ENCODE measurements at places on chromosomes 12 and 14.
A peak's percentile ranks its signal among the peaks of the same experiment; 100 is the strongest.

DNA sequence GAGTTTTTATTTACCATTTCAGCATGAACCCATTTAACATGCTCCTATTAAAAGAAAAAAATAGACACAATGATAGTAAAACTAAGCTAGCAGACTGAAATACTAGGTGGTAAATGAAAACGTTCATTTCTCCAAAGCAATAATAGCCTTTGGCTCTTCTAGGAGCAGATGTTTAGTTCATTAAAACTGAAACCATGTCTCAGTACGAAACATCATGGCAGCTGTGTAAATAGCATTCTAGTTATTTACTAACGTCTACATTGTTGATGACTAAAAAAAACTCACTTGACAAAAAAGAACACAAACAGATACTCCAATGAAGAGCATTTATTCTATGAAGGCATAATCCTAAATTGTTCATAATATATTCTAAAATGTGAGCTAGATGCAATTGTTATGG lies 17.9 kb downstream of the RECQL start:
- peak; percentile 96 for DNase-seq

DNA sequence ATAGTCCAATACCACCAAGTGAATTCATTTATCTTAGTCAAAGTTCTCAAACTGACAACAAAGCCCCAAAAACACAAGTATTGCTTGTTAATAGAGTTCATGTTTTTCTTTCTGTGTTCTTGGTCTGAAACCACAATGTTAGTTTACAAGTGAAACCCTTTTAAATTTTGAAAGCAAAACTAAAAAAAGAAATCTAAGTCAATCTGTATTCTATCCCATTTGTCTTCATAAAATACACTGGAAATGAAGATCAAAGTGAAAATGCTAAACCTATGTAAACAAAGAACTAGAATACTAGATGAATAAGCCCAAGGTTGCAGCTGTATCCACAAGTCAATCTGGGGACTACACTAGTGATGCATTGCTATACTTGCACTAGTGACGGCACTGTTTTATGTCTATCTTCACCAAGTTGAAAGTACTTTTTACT lies 10.4 kb downstream of the MAP4K5 start:
- no peak for DNase-seq

GRCh38 chr12:53677016-53677799 lies 1.3 kb upstream of the ATP5MC2 start:
- DNase-seq, result no peak

DNA sequence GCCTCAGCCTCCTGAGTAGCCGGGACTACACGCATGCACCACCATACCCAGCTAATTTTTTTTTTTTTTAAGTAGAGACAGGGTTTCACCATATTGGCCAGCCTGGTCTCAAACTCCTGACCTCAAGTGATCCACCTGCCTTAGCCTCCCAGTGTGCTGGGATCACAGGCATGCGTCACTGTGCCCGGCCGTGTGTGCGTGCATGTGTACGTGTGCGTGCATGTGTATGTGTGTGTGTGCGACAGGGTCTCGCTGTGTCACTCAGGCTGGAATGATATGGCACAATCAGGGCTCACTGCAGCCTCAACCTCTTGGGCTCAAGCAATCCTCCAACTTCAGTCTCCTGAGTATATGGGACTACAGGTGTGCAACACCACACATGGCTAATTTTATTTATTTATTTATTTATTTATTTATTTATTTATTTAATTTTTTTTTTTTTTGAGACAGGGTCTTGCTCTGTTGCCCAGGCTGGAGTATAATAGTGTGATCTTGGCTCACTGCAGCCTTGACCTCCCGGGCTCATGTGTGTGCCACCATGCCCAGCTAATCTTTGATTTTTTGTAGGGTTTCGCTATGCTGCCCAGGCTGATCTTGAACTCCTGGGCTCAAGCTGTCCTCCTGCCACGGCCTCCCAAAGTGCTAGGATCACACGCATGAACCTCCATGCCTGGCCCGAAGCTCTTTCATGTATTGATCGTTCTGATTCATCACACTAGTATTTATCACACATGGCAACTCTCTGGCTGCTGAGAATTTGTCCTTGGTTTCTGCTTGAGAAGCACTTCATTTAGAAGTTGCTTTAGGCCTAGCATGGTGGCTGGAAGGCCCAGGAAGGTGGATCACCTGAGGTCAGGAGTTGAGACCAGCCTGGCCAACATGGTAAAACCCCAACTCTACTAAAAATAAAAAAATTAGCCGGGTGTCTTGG lies 35.9 kb upstream of the CLIP1 start:
- DNase-seq, result no peak

- DNase-seq, result no peak
These were observed 192.0 kb downstream of the CHST11 start for GRCh38 chr12:104648756-104649155.

- DNase-seq, result no peak
These were observed 268.9 kb downstream of the RAD51B start for GRCh38 chr14:68088451-68088854.

DNA sequence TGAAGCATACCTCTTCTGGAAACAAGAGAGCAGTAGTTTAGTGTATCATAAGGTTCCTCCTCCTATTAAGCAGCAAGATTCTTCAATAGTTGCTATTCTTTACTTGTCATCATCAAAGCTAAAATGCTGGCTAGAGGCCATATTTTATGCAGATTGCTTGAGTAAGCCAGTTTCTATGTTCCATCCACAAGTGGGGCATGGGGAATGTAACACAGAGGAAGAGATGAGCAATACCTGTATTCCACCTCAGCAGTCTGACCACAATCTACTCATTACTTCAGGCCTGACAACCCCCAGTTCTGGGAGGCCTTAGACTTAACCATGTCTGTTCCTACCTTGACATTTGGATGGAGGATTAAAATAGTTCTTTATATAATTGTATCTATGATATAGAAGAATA lies 423.6 kb downstream of the BTG1 start:
- DNase-seq, result no peak

DNA sequence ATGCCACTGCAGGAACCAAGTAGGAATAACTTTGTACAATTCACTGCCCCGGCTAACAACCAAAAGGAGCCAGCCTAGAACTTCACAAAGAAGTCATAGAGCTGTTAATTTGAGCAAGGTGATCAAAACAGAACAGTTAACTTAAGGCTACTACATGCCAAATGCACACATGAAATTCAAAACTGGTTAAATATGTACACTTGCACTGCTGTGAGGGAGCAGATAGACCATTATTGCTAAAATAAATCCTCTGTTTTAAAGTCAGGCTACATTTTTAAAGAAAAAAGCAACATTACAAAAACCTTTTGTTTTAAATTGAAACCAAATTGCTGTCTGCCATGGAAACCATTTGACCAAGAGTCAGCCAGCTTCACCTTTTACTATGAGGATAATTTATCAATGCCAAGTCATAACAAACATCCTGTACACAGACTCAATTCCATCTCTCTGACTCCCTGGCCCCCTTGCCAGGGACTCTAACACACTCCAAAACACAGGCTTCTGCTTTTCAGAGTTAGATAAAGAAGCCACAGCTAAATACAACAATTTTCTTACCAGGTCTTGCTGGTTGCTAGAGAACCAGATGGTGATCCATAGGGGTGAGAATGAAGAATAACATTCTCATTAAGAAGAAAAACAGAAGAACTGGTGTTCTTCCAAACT lies 84.0 kb downstream of the LRP6 start:
- DNase-seq, result peak; percentile 32

DNA sequence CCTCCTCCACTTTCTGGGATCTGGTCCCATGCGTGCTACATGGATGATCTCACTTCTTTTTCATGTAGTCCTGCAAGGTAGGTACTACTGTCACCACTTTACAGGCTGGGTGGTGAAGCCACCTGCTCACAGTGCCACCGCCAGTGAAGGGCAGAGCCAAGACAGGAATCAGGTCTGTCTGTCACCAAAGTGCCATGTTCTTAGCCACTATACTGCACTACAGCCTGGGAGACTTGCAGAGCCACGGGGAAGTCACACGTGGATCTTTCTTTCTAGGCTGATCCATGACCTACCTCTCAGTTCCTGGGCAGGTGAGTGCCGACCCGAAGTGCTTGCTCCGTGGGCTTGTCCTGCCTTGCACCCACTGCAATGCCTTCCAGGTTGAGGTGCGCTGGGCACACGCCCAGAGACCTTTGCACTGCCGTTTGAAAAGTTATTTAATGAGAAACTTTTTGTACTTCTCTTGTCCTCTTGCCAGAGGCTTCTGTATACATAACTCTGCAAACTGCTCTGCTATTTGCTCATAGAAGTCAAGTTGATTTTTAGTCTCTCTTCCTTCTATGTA lies 19.7 kb upstream of the CLMN start:
- no peak for DNase-seq

DNA sequence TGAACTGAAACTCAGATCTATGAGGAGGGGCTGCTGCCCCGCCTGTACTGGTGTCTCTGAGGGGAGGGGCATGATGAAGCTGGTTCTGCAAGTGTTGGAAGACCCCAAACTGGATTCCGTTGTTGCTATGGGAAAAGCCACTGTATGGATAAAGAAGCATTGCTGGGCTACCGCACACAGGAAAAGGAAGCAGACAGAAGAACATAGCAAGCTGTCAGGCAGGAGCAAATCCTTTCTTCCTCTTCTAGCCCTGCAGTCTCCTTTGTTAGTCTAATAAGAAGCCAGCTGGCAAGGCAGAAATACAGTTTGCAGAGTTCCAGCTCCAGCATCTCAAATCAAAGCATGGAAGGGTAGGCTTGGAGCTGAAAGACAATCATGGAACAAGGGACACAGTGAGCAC lies 26.3 kb upstream of the NR1H4 start:
- no peak for DNase-seq
